ENCODE measurements at places on chromosomes 13 and 19.

DNA sequence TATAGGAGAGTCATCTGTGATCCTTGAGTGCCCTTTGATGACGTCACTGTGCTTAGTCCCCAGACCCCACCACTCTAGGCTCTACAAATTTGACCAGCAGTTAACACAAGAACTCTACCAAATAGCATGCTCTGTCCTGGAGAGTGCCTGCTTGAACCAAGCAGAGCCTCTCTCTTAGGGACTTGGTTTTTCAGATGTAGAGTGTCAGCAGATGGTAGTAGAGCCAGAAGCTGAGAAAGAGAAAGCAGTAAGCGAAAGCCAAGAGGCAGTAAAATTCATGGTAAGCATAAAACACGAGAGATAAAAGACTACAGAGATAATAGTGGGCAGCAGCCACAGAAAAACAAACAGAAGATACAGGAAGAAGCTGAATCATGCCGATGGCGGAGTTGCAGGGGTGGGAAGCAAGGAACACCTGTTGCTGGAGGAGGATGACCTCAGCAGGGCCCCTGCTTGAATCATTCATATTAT, 193.3 kb downstream of the SLC7A1 start:
- DNase-seq: no peak

GRCh38 chr13:96809366-96810096, 184.7 kb downstream of the OXGR1 start:
- DNase-seq: no peak

DNA sequence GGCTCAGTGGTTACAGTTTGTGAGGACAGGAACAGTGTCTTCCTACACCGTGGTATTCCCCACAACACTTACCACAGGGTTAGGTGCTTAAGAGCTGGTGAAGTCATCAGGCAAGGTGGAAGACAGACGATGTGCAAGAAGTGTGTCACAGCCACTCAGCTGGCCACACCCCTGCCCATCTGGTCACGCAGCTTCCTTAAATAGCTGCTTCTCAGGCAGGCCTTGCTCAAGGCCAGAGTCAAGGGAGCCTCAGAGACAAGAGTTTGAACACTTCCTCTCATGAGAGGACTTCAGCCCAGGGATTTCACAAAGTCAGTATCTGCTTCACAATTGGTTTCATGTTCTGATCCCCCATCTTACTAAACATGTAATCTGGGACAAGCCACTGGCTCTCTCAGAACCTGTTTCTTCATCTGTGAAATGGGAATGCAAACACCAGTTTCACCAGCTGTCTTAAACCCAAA, 80.3 kb upstream of the FRY start:
- no peak for DNase-seq

DNA sequence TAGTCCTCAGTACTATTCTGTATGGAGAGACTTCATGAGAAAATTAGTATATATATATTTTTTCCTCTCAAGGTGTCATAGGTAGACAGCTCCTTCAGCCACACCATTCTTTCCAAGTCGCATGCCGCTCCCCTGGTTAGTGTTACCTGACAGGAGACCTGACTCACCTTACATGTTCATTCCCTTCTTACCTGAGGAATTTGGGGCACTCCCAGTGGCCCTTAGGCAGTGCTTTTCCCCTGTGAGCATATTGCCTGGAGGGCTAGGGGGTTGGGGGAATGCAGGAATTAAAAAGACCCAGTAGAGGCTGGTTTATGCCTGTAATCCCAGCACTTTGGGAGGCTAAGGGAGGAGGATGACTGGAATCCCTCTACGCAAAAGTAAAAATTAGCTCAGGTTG, 9.0 kb upstream of the ACTN4 start:
- no peak for DNase-seq

DNA sequence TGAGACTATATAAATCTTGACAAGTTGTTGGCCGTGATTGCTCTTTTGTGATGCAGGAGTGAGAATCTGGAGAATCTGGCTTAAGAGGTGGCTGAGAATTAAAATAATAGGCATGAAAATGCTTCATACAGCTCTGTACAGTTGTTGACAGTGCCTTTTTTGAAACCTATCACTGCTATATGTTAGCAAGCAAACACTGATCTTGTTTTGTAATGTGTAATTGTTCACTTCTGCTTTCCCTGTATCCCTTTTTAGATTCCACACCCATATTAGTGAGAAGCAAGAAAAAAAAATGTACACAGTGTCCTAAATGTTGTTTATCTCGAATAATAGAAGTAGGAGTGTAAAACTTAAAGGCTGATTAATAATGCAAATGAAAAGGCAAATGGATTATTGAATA, 31.1 kb downstream of the ITM2B start:
- DNase-seq: no peak

DNA sequence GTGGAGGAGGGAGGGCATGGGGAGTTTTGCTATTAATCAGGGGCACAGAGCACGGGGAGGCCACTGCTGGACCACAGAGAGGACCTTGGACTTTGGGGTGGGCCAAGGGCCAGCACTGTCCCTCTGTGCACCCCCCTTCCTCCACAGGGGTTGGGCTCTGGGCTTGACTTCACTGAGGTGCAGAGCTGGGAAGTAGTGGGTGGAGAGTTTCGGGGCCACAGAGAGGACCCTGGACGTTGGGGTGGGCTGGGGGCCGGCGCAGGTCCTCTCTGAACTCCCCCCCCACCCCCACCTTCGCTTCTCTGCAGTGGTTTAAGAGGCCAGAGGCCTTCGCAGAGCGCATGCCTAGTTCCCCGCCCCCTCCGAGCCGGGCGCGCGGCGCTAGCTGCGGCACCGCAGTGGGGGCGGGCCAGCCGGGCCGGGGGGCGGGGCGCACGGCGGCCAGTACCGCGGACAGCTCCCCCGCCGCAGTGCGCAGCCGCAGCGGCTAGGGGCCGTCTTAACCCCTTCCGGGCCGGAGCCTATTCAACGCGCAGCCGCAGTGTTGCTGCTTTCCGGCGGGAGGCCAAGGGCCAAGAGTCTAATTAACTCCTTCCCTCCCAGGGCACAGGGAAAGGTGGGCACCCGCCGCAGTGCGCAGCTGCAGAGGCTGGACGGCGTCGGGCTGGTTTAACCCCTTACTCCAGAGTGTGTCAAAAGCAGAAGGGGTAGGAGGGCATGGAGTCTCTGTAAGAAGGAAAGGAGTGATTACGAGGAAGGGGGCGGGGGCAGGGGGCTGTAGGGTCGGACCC, 3.7 kb downstream of the KCNC3 start:
- no peak for DNase-seq

GRCh38 chr13:74194846-74195245, 60.6 kb upstream of the KLF12 start:
- no peak for DNase-seq

DNA sequence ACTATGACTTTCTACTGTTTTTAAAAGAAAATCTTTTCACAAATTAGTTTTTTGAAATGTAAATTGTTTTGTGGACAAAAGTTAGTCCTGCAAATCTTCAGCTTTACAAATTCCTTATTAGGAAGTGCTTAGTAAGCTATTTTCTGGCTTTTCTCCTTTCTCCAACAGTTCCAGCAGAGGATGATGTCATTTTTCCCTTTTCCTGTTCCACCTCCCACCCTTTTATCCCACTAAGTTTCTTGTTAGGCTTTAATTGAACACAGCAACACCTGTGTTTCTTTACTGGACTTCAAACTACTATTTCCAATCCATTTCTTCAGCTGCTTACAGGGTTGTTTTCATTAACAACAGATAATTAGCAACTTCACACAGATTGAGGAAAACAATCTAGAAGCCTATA, 389.2 kb downstream of the NDFIP2 start:
- no peak for DNase-seq

DNA sequence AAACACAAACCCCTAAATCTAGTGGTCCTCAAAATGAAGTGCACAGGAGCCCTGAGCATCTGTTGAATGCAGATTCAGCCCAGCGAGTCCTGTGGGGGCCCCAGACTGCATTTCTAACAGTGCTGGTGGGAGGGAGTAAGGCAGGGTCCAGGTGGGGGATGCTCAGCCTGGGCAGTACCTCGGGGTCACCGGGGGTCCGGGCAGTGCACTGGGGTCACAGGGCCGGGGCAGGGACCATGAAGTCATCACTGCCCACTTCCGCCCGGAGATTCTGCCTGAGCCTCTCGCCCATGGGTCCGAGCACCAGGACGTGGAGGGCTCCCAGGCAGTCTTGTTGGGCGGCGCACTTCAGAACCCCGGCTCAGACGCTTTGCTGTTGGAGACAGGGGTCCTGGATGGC, 838 bp upstream of the ATP4B start:
- no peak for DNase-seq

GRCh38 chr19:51407511-51408131, 9.8 kb downstream of the SIGLEC10 start:
- DNase-seq: no peak

DNA sequence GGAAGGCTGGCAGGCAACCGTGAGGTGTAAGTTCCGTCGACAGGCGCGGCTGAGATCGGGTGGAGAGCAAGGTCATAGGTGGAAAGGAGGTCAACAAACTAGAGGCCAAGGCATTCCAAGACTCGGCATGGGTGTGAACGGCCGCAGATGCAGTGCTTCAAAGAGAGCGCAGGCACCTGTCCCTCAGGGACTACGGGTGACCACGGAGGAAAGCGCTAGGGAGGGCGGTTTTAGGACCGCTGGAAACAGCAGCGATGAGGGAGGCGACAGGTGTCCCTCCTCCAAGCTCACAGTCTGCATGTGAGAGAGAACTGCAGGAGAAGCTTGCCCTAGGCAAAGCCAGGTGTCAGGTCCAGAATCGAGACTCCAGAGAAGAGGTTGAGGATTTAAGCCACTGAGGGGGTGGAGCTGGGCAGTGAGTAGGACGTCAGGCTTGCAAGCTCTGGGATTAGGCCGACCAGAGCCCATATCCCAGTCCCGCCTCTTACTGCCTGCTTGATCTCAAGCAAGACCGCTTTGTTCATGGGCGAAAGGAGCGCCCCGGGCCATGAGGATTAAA, 1.6 kb upstream of the MLNR start:
- DNase-seq: no peak

DNA sequence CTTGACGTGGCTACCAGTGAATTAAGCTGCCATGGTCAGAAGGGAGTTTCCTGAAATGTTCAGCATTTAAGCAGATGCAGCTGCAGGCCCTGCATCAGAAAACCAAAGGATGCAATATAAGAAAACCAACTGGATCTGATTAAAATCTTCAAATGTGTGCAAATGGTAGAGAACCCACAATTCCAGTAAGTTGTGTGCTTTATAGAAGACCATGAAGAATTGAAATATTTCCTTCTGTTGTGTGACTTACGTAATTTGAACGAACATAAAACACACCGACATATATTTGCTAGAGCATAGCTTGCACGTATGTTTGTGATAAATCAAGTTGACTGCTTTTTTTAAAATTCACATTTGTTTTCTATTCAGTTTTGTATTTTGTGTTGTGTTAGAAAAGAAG, 191.4 kb downstream of the COL4A1 start:
- DNase-seq: no peak

DNA sequence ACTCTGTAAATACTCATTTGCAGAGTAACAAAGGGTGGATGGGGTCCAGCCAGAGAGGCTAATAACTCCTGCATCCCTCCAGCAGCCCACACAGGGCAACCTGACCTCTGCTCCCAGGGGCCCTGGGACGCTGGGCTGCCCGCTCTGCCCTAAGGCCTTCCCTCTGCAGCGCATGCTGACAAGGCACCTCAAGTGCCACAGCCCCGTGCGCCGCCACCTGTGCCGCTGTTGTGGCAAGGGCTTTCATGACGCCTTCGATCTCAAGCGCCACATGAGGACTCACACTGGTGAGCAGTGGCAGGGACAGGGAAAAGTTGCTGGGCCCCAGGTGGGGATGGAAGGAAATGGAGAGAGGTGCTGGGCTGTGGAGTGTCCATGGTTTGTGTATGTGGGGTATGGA, 1.7 kb downstream of the OVOL3 start:
- DNase-seq: no peak

DNA sequence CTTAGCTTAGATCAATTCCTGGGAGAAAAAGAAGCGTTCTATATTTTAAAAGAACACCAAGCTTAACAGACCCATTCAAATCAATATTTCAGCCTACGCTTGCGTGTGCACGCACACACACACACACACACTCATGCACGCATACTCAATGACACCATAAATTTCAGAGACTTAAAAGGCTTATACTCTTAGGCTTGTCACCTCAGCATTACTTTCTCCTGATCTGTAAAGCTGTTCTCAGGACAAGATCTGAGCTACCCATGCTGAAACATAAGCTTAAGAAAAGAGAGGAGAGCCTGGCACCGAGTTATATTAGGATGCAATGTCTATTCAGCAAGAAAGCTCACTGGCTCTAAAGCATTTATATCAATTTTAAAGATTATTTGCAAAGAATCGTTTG, 368.5 kb downstream of the FGF14 start:
- DNase-seq: no peak

DNA sequence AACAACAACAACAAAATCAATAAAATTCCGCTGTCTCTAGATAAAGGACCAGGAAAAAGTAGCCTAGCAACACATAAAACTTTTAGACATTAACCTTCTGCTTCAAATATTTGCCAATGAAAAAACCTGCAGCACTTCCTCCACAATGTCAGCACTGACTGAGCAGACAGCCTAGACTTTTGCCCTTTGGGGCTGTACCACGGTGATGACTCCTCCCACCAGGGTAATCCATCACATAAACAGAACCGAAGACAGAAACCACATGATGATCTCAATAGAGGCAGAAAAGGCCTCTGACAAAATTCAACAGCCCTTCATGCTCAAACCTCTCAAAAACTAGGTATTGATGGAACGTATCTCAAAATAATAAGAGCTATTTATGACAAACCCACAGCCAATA, 30.2 kb upstream of the TRPC4 start:
- DNase-seq: no peak

DNA sequence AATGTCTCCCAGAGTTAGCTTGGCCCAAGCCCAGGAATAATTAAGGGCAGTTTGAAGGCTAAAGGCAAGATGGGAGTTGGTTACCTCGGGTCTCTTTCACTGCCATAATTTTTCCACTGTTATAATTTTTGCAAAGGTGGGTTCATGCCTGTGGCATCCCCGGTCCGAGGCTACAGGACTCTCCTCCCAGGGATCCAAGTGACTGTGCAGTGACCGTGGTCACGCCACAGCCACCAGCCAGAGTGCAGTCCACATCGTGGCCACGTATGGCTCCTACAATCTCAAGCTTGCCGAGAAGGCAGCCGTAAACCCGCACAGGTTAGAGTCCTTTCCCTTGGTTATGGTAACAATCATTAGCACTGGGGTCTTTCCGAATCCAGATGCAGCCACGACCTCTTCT, 36.8 kb downstream of the C13orf46 start:
- DNase-seq: no peak

- DNase-seq: no peak
Measured at GRCh38 chr13:41706152-41706551, 248.8 kb downstream of the RGCC start.

- no peak for DNase-seq
Measured at GRCh38 chr13:79447141-79447540, 33.8 kb upstream of the NDFIP2 start.

DNA sequence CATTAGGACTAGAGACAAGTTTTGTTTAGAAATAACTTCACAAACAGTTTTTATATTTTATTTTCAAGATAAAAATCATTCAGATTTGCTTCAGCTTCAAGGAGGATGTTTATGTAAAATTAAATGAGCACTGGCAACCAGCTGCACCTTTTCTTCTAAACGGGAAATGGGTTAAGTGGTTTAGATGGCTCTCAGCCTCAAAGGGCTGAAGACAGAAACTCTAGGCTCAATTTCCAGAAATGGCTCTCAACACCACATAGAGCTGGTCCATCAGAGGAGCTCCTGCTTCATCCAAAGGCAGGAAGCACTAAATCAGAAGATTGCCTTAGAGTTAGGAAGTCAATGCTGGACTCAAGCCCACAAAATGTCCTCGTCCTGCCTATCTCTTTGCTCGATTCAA, 74.7 kb downstream of the ZNF429 start:
- no peak for DNase-seq

Measured in stimulated activated CD4-positive, alpha-beta T cell treated with anti-CD3 and anti-CD28 coated beads, Interleukin-15, amount 100 ng/mL, for 48 hours (primary cell).